Bronchial epithelial cell (primary cell): ENCODE measurements at places on chromosomes 6 and 20. TPM values are rescaled to one million over a fixed set of nuclear protein-coding genes. Genes with fewer than 3 reads are reported as not detected.

Gene HTR1E
- not detected in 2 replicates for total RNA-seq

Gene AVP
- not detected in 2 replicates for total RNA-seq

Gene ENPP4
- total RNA-seq = 0.26 and 1.4 TPM in 2 replicates

Gene CRISP3
- under 0.01 and 2.4 TPM in 2 replicates for total RNA-seq

Gene HFE
- total RNA-seq = 3.7 and 4.6 TPM in 2 replicates

Gene SPDEF
- total RNA-seq = 2.4 and 5.0 TPM in 2 replicates

Gene MEP1A
- not detected in 2 replicates for total RNA-seq

Gene SLC4A11
- total RNA-seq = 3.2 and 5.1 TPM in 2 replicates
